ENCODE measurements at places on chromosomes 2 and 18.

DNA sequence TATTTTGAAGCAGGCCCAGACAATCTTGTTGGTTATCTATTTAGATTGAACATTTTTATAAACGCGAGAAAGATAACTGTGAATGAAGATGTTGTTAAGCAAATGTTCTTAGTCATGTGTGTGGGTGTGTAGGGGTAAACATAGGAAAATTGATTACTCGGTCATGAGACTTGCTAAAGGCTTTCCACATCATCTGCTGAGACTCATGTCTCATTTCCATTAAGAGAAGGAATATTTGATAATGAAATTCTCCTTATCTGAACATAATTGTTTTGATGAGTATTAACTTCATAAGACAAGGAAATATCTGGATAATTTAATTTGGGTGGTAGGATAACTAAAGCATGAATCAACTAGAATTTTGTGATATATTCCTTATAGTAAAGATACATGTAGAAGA, 19.7 kb downstream of the CCDC102B start:
- no peak for DNase-seq

DNA sequence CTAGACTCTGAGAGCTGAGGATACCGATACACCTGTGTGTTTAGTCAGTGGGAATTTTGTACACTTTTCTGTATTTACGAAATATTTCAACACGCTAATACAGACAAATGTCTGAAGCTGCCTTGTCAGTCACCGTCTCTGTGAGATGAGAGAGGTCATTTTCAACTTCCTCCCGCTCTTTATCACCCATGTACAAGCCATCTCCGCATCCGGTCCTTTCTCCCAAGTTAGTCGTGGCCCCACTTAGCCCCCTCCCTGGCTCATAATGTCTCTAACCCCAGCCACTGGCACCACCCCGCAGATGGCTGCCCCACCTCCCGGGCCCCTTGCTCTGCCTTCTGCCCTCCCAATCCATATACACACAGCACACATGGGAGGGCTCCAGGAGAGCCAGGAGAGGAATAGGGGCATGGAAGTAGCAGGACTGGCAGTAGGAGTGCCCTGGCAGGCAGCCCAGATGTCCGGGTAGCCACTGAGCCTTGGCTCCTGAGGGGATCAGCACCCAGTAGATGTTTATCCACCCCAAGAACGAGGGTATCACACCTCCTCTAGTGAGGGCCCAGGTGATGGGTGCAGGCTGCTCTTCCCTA, 2.0 kb upstream of the RUFY4 start:
- DNase-seq = no peak

- DNase-seq = no peak
Measured at GRCh38 chr2:231144896-231145295, 20.1 kb upstream of the HTR2B start.

DNA sequence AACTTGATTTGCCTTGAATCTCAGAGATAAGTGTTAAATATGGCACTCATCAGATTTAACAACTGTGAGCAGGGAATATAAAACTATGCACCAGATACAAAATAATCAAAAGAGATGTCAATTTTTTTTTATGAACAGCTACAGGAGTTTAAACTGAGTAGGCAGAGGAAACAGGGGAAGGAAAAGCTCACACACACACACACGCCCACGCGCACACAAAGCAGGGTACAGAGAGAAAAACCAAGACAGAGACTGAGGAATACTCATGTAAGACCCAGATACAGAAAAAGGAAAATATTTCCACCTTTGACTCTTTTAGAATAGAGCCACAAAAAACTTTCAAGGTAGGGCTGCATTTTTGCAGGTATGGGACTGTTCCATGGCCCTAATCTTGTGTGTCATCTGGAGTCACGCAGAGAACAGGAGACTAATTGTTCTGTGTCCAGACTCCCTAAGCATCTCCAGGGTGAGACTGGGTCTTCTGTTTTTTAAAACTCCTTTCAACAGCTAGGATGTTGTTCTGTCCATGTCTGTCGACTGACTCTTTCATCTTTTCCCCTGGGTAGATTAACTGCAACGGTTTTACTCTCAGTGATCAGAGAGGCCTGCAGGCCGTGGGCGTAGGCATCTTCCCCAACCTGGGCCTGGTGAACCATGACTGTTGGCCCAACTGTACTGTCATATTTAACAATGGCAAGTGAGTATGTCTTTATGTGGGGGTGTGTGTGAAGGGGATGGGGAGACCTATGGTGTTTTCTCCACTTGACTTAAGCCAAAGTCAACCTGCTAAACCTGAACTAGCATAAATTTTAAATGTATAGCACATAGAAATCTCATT, 23.0 kb downstream of the SMYD1 start:
- no peak for DNase-seq

DNA sequence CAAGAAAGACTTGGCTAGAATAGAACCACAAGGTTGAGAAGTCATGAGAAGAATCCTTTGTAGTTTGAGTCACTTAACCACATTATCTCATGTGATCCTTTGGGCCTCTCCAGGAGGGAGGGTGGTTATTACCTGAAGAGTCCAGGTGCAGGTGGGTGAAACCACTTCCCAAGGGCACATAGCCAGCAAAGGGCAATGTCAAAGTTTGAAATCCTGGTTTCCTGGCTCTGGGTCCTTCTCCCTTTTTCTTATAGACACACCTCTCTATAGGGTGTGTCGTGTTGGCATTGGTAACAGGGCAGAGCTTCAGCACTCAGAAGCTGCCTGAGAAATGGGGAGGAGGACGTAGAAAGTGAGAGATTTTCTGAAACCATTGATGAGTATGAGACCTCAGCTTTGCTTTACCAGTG, 137.9 kb downstream of the MGAT5 start:
- no peak for DNase-seq

GRCh38 chr18:68840554-68841263, 42.8 kb downstream of the CCDC102B start:
- peak; percentile 36 for DNase-seq

GRCh38 chr18:52045946-52046675, 293.9 kb upstream of the DCC start:
- no peak for DNase-seq

DNA sequence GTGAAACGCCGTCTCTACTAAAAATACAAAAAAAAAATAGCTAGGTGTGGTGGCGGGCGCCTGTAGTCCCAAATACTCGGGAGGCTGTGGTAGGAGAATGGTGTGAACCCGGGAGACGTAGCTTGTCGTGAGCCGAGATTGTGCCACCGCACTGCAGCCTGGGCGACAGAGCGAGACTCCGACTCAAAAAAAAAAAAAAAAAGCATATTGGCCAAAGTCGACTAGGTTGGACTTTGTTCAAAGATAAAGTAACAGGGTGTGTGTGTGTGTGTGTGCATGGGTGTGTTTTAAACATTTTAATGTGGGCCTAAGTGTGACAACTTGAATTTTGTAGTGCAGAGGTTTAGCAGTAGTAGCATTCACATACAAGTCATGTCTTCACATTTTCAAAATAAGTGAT, 11.7 kb downstream of the GEMIN6 start:
- no peak for DNase-seq

DNA sequence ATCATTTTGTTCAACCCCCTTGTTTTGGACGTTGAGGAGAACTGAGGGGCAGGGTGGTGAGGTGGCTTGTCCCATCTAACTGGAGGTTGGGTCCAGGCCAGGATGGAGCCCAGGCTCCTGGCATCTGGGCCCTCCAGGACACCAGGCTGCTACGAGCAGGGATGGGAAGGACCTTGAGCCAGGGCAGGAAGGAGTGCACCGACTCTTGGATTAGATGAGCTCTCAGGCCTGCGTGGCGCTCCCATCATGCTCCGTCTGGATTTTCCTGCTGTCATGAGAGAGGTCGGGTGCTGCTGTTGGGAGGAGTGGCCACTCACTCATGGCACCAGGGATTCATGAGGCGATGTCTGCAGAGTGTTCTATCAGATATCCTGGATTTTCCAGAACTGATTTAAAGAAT, 18.3 kb upstream of the ALLC start:
- no peak for DNase-seq

DNA sequence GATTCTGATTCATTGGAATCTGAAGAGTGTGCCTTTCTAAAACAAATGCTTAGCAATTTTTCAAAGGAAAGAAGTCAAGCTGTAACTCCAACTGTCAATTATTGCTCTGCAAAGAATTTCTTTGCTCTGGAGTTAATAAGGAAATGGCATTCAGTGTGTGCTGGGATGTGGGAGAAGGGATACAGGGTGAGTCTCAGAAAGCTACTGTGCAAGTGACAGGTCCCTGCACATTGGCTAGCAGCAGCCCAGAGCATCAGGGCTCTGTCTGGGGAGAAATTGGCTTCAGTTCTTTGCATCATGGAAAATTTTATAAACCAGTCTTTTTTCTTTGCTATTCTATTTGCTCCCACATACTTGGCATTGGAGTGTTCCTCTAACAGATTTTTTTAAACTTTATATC, 1.1 kb upstream of the SYT4 start:
- DNase-seq = peak; percentile 64

DNA sequence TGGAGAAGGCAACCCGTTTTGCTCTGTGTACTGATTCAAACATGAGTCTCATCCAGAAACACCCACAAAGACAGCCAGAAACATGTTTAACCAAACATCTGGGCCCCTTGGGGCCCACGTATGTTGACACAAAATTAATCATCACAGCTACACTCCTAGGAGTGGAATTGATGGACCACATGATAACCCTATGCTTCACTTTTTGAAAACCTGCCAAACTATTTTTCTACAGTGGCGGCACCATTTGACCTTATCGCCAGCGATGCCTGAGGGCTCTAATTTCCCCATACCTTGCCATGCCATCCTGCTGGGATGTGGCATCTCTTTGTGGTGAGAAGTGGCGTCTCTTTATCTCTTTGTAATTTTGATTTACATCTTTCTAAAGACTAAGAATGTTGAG, 38.5 kb downstream of the PSMG2 start:
- DNase-seq = no peak

GRCh38 chr2:43040084-43040854, 186.1 kb downstream of the ZFP36L2 start:
- no peak for DNase-seq

DNA sequence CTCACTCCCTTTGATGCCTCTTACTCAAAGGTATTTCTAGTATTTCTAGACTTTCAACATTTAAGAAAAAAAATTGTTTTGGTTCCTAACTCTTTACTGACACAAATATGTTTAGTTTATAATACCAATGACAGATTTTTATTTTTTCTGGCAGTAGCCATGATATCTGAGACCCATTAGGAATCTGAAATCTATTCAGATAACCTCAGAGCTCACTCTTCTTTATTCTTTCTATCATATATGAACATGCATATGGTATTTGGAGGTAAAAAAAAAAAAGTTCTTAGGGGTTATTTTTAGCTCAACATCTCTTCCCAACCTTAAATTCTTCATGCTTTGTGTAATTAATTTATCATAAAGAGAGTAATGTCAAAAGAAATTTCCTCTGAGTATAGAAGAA, 465.5 kb downstream of the CDH2 start:
- no peak for DNase-seq

DNA sequence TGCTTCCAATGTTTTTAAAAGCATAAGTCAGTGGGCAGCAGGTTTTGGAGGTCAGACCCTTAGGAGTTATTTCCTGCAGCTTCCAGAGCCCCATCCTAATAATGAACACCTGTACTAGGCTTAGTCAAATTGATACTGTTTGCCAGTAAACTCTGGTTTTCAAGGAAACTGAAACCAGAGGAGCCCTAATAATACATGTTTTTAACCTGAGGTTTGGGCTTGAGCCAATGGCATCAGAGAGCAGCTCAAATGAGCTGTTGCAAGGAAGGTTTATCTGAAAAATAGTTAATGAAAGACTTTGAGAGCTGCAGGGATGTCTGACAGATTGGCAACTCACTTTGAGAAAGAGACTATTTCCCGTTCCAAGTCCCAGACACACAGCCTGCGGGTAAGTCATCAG, 54.6 kb downstream of the DCC start:
- no peak for DNase-seq

DNA sequence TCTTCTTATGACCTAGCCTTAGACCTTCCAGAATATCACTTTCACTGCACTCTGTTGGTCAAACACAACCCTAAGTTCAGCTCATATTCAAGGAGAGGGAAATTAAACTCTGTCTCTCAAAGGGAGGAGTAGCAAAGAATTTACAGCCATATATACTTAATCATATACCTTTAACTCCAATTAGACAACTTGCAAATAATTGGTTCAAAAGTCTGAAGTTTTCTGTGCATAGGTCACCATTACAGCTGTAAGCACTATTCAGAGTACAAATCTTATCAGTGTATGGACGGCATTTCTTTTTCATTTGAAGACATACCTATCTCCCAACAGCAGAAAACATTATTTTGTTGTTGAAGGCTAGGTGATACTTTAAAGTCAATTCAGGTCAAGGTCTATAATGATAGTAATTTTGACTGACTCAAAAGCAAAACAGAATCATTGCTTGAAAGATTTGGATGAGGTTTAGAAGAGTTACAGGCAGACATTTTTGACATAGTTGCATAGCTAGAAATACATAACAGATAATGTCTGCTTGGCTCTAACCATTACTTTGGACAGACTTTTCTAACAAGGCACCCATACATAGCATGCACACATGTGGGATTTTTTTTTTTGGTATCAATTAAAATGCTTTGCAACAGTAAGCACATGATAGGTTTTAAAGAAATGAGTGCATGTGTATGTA, 131.5 kb downstream of the CPS1 start:
- no peak for DNase-seq

DNA sequence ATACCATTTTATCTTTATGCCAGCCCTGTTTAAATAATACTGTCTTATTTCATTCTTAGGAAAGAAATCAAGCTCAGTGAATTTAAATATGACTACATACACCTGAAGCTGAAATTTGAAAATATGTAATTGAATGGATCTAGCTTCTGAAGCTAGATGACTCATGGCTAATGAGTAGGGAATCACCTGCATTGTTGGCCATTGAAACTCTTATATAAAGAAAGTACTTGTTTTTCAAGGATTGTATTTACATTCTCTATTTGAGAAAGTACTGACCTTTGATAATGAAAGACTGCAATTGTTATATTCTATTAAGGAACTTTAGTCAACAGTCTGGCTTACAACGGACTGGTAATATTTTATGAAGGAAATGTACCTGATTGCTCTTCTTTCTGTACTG, 346.7 kb upstream of the LRATD1 start:
- no peak for DNase-seq

- no peak for DNase-seq
Measured at GRCh38 chr18:47604021-47604420, 326.4 kb downstream of the SMAD2 start.

GRCh38 chr18:47403317-47403716, 151.9 kb upstream of the SKOR2 start:
- DNase-seq = no peak

GRCh38 chr2:147850838-147851237, 6.0 kb downstream of the ACVR2A start:
- no peak for DNase-seq

DNA sequence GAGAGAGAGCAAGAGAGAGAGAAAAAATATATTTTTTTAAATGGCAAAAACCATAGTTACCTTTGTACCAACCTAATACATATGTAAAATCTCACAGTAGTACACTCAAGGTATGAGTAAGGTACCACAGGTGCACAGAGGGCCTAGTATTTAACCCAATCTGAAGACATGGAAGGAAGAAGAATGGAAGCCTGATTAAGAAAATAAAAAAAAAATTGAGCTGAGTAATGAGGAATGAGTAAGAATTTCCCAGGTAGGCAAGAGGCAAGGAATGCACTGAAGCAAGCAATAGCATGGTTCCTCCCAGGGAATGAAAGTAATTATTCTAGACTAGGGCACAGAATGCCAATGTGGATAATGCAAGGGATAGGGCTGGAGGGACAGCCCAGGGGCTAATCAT, 294.2 kb downstream of the FIGN start:
- no peak for DNase-seq

All from SHP77 (cell line).